ENCODE measurements at places on chromosomes 1 and 21.
A peak's percentile ranks its signal among the peaks of the same experiment; 100 is the strongest.

- no peak for DNase-seq
Observed at GRCh38 chr1:211332830-211333229, 6.2 kb downstream of the TRAF5 start.

- DNase-seq: no peak
Observed at GRCh38 chr1:9729523-9729922, 78.0 kb downstream of the PIK3CD start.

GRCh38 chr1:170168265-170168664 lies 22.5 kb downstream of the NTMT2 start:
- DNase-seq: peak; percentile 21

- DNase-seq: no peak
Observed at GRCh38 chr1:230501242-230501641, 75.1 kb upstream of the PGBD5 start.

DNA sequence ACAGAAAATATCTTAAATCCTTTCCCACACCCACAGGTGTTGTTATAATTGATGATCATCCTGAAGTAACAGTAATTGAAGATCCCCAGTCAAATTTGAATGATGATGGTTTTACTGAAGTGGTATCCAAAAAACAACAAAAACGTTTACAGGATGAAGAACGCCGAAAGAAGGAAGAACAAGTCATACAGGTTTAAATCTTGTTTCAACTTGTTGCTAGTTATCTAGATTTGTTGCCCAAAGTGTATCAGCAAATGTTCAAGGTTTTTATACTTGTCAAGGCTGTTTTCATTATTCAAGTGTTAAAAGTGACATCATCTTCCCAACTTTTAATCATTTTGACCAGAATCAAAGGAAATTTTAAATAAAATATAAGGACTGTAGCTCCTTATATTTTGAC lies 64.7 kb downstream of the PRRC2C start:
- DNase-seq: no peak

- peak; percentile 83 for DNase-seq
Observed at GRCh38 chr21:44875316-44875700, 1.8 kb upstream of the PTTG1IP start.

- DNase-seq: no peak
Observed at GRCh38 chr1:219858980-219859379, 69.4 kb downstream of the SLC30A10 start.

DNA sequence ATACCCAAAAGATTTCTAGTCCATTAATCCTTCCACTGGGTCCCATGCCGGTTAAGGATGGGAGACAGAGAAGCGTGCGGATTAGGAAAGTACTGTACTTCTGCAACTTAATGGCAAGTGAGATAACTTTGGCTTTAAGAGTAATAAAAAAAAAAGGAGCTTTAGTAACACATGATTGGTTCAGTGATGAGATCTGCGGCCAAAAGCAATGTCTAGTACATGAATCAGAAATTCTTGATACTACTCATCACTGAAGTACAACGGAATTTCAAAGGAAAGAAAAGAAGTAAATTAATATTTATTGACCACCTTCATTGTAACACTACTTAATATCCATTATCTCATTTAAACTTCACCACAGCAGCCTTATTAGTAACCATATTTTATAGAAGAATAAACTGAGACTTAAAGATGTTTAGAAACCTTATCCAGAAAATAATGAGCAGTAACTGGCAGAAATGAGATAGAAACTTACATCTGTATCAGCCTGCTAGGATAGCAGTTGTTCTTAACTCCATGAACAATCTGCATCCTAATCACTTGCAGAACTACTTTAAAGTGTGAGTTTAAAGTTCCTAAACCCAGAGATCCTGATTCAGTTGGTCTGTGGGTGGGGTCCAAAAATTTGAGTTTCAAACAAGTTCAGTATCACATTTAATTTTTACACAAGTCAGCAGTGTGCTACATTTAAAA lies 14.1 kb upstream of the NUF2 start:
- DNase-seq: peak; percentile 62

- peak; percentile 83 for DNase-seq
Observed at GRCh38 chr1:162861101-162861500, at the start of gene CCDC190. Gene CCDC190 (minus strand): TSS chr1:162861175. CDS start chr1:162859646, 1,529 bp downstream.

DNA sequence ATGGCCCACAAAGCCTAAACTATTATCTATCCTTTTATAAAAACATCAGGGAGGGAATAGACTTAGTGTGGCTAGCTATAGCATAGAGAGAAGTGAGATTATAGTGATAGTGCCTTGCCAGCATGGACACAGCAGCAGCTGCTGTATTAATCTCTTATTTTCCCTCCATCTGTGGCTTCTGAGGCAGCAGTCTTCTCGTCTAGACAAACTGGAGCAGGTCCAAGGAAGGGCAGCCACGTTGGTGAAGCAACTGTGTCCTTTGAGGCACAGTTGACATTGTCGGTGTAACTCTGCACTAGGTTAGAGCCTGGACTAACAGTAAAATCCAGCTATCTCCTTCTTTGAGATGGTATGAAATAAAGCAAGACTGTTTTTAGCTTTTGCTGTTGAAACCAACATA lies 131.3 kb downstream of the CACHD1 start:
- no peak for DNase-seq

DNA sequence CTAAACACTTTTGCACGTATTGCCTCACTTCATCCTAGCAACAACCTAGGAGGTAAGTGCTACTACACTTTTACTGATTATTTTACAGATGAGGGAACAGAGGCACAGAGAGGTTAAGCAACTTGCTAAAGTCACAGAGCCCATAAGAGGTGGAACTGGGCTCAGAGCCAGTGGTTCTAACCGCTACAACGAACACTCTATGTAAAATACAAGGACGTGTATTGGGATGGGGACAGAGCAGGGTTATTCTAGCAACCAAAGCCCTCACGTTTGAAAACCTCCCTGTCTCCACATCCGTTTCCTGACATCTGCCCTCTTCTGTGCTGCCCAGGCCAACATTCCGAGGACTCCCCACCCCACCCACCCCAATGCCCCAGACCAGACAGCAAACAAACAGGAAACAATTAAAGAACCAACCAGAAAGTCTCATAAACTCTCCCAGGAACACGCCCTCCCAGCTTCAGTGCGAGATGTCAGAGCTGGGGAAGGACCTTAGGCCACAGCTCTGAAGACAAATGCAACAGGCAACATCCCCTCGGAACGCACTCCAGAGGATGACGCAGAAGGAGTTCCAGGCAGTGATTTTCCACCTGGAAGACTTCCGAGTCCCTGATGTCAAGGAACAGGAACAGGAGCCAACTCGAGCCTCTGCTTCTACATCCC lies 41.1 kb downstream of the GLIS1 start:
- DNase-seq: peak; percentile 80
